ENCODE measurements at places on chromosomes 2 and 18. TPM values are rescaled to one million over a fixed set of nuclear protein-coding genes. Genes with fewer than 3 reads are reported as not detected.

- DNase-seq: no peak
Observed at GRCh38 chr2:84797271-84797670, 83.6 kb downstream of the TRABD2A start.

DNA sequence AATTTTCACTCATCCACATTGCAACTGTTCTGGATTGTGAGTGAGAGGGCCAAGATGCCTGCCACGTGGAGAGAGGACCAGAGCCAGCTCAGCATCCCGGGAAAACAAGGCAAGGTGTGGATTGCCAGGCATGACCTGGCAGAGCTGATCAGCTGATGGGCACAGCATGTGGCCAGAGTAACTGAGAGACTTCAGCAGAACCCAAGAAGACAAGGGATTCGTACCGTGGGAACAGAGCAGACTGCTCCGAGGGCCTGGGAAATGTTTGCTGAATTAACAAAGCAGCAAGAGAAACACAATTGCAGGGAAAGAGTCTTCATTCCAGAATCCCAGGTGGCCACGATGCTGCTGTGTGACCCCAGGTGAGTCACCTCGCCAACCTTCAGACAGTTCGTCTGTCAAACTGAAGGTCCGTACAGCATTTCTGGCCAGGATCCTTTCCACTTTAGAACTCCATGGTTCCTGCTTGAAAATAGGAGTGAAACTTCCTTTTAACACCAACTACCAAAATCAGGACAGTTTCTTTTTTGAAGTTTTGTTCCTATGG, 26.3 kb upstream of the POMC start:
- DNase-seq: no peak

GRCh38 chr18:79787865-79788733, 9.6 kb upstream of the KCNG2 start:
- no peak for DNase-seq

DNA sequence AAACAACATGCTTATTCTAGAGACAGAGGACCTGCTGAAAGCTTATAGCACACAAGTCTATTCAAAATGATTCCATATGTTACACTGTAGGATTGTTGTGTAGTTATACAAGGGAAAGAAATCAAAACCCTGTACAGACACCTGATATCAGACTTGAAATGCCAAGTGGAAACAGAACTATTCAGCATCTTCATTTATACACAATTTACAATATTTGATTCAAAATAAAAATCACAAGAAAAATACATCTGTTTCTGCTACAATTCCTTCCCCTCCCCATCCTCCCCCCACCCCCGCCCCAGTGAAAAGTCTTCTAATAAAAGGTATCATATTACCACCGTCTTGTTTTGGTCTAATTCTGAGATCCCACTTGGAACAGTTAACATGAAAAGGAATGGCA, 37.5 kb upstream of the NFU1 start:
- DNase-seq: no peak

- peak; percentile 47 for DNase-seq
Observed at GRCh38 chr2:162317861-162318327, 590 bp downstream of the IFIH1 start.

GRCh38 chr2:26292646-26293045, 47.9 kb downstream of the HADHB start:
- DNase-seq: peak; percentile 12

- DNase-seq: no peak
Observed at GRCh38 chr2:120865656-120866055, 130.0 kb downstream of the GLI2 start.

GRCh38 chr18:67265464-67266245, 250.9 kb downstream of the DSEL start:
- DNase-seq: peak; percentile 52

DNA sequence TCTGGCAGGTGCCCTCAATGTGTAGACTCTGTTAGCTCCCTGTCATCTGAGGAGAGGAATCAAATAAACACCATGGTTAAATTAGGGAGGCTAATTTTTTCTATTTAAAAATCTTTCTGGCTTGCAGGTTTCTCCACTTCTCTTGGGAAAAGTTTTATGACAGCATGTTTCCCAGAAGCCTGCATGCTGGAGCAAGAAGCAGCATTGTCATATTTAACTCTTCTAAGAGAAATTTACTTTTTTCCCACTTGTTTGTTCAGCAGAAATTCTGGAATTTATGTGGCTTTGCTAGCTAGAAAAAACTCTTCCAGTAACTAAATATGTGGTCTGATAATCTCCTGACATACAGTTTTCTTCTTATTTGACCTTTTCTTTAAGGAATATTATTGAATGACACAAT, 230.5 kb downstream of the PARD3B start:
- DNase-seq: no peak

The CENPA gene
- 5.1 TPM for total RNA-seq

All from dermis blood vessel endothelial cell (primary cell).